Brain microvascular endothelial cell (primary cell): ENCODE measurements at places on chromosomes 3 and 15.
A peak's percentile ranks its signal among the peaks of the same experiment; 100 is the strongest.

GRCh38 chr3:168877899-168878298 is 782.2 kb upstream of the GOLIM4 start:
- DNase-seq = no peak

- DNase-seq = no peak
Measured at GRCh38 chr3:114841515-114841914, 305.6 kb downstream of the ZBTB20 start.

- no peak for DNase-seq
Measured at GRCh38 chr3:32860499-32860898, 42.7 kb downstream of the TRIM71 start.

- DNase-seq = peak; percentile 21
Measured at GRCh38 chr15:49558929-49559328, 61.7 kb downstream of the FAM227B start.

DNA sequence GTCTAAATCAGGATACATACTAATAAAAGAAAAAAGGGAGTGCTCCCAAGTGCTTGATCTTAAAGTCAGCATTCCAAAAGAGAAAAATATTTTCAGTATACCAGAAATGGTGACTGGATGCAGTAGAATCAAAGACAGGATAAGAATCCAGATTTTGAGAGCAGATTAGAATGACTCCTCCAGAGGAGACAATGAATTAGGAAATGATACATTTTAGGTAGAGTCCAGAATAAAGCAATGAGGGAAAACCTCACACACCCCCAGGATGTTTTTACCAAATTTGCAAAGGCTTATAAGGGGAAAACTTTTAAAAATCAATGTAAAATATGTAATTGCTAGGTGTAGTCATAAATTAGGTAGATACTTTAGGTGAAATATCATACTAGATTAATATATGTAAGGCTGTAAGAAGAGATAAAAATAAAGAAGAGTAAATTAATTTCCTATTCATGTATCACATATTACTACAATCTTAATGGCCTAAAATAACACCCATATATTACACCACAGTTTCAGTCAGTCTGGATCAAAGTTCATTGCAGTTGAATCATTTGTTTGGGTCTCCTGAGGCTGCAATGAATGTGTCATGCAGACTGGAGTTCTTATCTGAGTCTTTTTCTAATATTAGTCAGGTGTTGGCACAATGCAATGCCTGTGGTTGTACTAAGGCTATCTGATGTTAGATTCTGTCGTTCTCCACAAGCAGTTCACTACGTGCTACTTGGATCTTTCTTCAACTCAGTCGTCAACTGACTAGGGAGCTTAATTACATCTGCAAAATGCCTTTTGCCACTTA is 547.8 kb upstream of the EPHA6 start:
- no peak for DNase-seq
